NCI-H1417 (cell line): ENCODE measurements at places on chromosomes 11 and 22.
A peak's percentile ranks its signal among the peaks of the same experiment; 100 is the strongest.

DNA sequence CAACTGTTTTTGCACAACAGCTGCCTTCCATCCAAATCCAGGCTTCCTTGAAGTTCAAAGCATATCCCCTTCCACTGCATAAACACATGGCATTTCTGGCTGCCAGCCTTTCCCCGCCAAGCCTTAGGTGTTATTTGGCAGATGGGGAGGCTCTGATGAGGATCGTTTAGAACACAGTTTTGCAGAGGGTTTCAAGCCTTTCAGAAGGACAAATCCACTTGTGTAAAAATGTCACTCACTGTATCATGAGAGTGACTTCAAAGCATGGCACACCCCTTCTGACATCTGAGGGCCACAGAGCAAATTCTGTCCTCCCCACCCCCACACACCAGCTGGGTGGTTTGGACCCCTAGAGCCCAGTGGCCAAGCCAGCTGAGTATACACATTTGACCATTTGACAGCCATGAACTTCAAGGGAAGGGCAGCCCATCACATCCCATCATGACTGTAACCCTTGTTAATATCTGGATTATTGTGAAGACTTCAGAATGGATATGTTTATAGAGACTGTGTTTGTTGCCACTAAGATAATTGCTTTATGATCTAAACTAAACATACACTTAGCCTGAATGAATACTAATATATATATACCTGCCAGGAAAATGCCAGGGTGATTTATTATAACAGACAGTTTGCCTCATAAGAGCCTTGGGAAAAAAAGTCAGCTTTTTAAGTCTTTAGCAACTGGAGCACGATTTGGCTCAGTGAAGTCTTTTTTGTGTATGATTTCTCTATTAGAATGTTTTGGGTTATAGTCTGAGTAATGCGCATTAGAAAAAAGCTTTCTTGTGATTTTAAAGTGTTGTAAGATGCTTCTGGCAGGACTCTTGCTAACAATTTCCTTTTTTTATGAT lies 31.9 kb downstream of the FBLN1 start:
- no peak for DNase-seq

DNA sequence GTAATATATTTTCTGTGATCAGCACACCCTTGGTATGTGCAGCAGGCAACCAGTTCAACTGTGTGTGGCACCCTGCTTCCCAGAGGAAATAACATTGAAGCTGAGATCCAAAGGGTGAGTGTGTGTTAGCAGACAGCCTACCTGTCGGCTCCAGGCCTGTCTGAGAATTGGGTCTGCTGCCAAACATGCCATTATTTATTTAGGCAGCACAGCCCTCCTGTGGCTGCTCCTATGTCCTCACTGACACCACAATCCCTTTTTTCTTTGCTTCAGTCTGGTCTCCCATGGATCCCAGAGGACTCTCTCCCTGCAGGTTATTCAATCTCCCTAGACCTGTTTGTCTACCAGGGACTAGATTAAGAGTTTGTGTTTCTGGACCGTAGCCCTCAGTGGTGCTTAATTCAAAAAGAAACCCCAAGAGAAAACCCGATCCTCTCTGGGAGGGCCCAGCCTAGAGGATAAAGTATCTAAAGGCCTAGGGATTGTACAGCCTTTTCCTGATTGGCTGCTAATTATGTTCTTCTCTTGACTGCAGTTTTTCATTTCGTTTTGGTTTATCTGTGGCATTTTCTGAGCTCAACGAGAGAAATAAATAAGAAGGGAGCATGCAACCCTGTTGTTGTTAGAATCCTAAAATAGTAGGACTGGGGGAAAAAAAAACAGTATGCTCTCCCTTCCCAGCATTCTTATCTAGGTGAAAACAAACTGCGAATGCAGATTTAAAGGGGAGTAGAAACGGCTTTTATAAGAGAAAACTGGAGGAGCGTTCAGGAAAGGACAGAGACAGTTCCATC lies 24.1 kb downstream of the KCNE3 start:
- peak; percentile 70 for DNase-seq

GRCh38 chr22:48207919-48208535 lies 1445.6 kb downstream of the TBC1D22A start:
- DNase-seq = no peak

- DNase-seq = no peak
Observed at GRCh38 chr11:14342906-14343305, 16.1 kb downstream of the RRAS2 start.

- DNase-seq = peak; percentile 52
Observed at GRCh38 chr11:99019696-99020095, 1.1 kb upstream of the CNTN5 start.

GRCh38 chr22:26648528-26649388 lies 8.6 kb upstream of the MIAT start:
- DNase-seq = peak; percentile 78

DNA sequence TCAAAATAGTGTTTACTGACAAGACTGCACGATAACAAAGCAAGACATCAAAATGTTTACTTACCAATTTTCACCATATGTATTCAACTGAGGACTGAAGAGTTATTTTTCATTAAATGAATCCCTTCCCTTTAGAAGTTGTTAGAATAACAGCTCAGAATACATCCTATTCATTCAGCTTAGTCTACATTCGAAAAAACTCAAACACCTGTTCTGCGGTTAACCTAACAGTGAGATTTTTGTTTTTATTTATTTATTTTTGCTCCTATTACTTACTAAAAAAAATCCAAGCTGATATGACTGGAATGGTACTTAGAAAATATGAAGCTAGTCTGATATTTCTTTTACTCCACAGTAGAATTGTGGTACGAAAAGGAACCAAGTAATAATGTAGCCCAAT lies 10.0 kb downstream of the KCNA4 start:
- DNase-seq = peak; percentile 23

DNA sequence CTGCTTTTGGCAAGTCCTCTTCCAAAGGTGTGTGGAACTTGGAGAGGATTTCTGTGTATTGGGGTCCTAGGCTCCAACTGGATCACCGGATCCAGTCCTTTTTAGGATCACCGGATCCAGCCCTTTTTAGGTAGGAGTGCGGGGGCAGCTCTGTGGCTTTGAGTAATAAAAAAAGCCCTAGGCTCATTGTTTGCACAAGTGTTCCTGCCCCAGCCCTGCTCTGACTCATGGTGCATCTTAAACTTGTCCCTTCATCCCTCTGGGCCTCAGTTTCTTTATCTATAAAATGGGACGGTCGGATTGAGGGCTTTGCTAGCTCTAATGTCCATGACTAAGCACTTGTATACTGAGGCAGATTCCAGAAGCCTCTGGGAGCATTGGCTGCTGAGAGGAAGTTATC lies 22.7 kb upstream of the CD44 start:
- DNase-seq = no peak
